ENCODE measurements at places on chromosomes 5 and 9. TPM values are rescaled to one million over a fixed set of nuclear protein-coding genes. Genes with fewer than 3 reads are reported as not detected.

GRCh38 chr9:85007748-85008147 is 338.2 kb downstream of the NTRK2 start:
- no peak overlapping the region for H3K4me3 ChIP-seq
- H3K4me1 ChIP-seq, result no peaks in the 10 kb centered on the region
- no peak for DNase-seq
- H3K27me3 ChIP-seq, result no peaks in the 10 kb centered on the region
- no peak overlapping the region for H3K27ac ChIP-seq

DNA sequence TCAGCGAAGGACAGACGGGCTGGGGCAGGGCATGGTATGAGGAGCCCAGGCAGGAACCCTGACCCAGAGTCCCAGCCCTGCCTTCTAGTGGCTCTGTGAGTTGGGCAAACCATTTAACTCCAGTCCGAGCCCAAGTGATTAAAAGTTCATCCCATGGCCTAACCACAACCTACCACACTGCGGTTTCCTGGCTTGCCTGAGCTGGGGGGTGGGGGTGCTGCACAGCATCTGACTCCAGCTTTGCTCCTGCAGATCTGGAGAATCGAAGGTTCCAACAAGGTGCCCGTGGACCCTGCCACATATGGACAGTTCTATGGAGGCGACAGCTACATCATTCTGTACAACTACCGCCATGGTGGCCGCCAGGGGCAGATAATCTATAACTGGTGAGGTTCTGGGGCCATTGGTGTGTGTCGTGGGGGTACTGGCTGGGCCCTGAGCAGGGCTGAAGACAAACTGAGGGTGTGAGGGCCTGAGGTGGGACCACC is 49.0 kb downstream of the STOM start:
- H3K27ac ChIP-seq, result peak overlapping the region; percentile 72
- DNase-seq, result no peak
- no peaks in the 10 kb centered on the region for H3K27me3 ChIP-seq
- H3K4me1 ChIP-seq, result peaks cover 15% of the 10 kb centered on the region
- no peaks in the 10 kb centered on the region for H3K36me3 ChIP-seq

DNA sequence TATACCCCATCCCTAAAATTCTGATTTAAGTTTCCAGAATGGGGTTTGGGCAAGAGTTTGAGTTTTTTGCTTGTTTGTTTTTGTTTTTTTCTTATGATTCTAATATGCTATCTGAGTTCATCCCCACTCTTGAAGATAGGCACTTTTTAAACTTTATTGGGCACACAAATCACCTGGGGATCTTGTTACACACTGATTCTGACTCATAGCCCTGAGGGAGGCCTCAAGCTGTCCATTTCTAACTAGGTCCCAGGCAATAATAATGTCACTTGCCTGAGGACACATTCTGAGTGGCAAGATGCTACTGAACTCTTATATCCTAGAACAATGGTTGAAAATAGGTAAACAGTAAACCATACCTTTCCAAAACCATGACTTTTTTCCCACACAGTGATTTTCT is 22.8 kb upstream of the ABLIM3 start:
- no peaks in the 10 kb centered on the region for H3K36me3 ChIP-seq
- H3K4me1 ChIP-seq, result no peaks in the 10 kb centered on the region
- no peak for DNase-seq
- no peak overlapping the region for H3K4me3 ChIP-seq
- no peak overlapping the region for H3K27ac ChIP-seq

BHMT2 gene
- 3.2 TPM for total RNA-seq

SOX30 gene
- not detected for total RNA-seq

Measured in transverse colon (tissue), 4 donors.